ENCODE measurements at places on chromosomes 5 and 9. TPM values are rescaled to one million over a fixed set of nuclear protein-coding genes. Genes with fewer than 3 reads are reported as not detected.

- H3K4me3 ChIP-seq, result peak overlapping the region; percentile 85
- H3K36me3 ChIP-seq, result no peaks in the 10 kb centered on the region
- H3K27ac ChIP-seq, result peak overlapping the region; percentile 88
- H3K4me1 ChIP-seq, result peaks cover 23% of the 10 kb centered on the region
Observed at GRCh38 chr5:74685979-74686631, 1.1 kb downstream of the HEXB start.

GRCh38 chr5:132479111-132479951 lies 11.2 kb downstream of the IRF1 start:
- peaks cover 16% of the 10 kb centered on the region for H3K36me3 ChIP-seq
- DNase-seq, result no peak
- peaks cover 5% of the 10 kb centered on the region for H3K4me1 ChIP-seq
- no peaks in the 10 kb centered on the region for H3K27me3 ChIP-seq

DNA sequence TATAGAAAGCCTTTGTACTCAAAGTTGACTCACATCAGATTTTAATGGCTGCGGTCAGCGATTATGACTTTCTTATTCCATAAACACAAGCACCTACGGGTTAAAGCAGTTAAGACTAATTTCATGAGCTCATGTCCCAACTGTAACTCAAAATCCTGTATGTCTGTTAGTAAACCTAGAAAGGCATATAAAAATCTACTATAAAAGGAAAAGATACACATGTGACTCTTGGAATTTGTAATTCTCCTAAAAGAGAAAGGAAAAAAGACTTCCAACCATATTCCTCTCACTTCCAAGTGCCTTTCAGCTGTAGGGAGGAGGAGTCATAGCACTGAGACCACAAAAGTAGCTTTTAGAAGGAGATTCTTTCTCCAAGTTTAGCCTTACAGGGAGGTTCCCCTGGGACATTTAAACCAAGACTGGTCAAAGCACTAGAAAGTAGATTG lies 129.1 kb downstream of the EBF1 start:
- H3K27ac ChIP-seq, result peak overlapping the region; percentile 23
- no peaks in the 10 kb centered on the region for H3K27me3 ChIP-seq
- DNase-seq, result no peak
- no peaks in the 10 kb centered on the region for H3K36me3 ChIP-seq

GRCh38 chr5:72386639-72387038 lies 66.5 kb downstream of the PTCD2 start:
- no peak overlapping the region for H3K4me3 ChIP-seq
- peak overlapping the region; percentile 54 for H3K27ac ChIP-seq
- no peak for DNase-seq
- H3K4me1 ChIP-seq, result peaks cover 45% of the 10 kb centered on the region

GRCh38 chr5:53403291-53403690 lies 77.1 kb upstream of the FST start:
- H3K4me3 ChIP-seq, result no peak overlapping the region
- H3K27me3 ChIP-seq, result no peaks in the 10 kb centered on the region
- H3K36me3 ChIP-seq, result no peaks in the 10 kb centered on the region
- DNase-seq, result no peak
- H3K27ac ChIP-seq, result no peak overlapping the region

GRCh38 chr9:130185490-130186031 lies 13.4 kb downstream of the NCS1 start:
- H3K27me3 ChIP-seq, result no peaks in the 10 kb centered on the region
- DNase-seq, result no peak
- H3K27ac ChIP-seq, result no peak overlapping the region
- no peaks in the 10 kb centered on the region for H3K4me1 ChIP-seq
- H3K4me3 ChIP-seq, result no peak overlapping the region

- no peak overlapping the region for H3K27ac ChIP-seq
- no peaks in the 10 kb centered on the region for H3K36me3 ChIP-seq
- DNase-seq, result no peak
- peaks cover 3% of the 10 kb centered on the region for H3K27me3 ChIP-seq
- no peak overlapping the region for H3K4me3 ChIP-seq
Observed at GRCh38 chr9:133242241-133242640, 32.8 kb downstream of the ABO start.

- no peaks in the 10 kb centered on the region for H3K27me3 ChIP-seq
- H3K36me3 ChIP-seq, result no peaks in the 10 kb centered on the region
- DNase-seq, result no peak
- no peak overlapping the region for H3K27ac ChIP-seq
Observed at GRCh38 chr5:17156463-17156862, 61.0 kb upstream of the BASP1 start.

IL5 gene
- not detected for total RNA-seq
